Hematopoietic multipotent progenitor cell treated with erythropoietin and hydrocortisone succinate and interleukin-3 and kit ligand, for 15 days (in vitro differentiated cells): ENCODE measurements at places on chromosomes 13 and 19.

- no peak for DNase-seq
Observed at GRCh38 chr13:44800626-44801025, 188.6 kb downstream of the NUFIP1 start.

DNA sequence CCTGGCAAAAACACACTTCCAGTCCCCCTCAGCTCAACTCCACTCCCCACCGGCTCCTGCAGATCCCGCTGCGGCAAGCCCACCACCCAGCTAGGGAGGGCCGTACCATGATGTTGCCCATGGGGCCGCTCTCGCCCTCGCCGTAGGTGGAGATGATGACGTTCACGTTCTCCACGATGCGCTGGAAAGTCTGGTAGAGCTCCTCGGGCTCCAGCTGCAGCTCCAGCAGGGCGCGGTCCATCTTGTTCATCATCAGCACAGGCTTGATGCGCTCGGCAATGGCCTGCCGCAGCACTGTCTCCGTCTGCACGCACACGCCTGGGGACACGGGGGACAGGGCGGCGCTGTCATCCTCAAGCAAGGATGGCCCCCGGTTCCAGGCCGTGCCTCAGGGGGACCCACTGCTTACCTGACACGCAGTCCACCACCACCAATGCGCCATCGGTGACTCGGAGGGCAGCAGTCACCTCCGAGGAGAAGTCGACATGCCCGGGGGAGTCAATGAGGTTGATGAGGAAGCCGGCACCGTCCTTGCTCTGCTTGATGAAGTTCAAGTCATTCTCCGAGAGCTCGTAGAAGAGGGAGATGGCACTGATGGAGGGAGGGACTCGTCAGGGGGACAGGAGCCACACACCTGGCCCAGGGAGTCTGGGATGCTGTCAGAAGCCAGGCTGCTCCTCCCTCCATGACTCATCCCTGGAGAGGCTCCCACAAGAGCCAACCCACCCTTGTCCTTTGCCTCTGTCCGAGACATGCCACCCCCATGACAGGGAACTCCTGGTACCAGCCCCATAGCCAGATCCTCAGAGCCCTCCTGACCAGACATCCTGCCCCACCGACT, 2.3 kb downstream of the EEF2 start:
- DNase-seq, result no peak

DNA sequence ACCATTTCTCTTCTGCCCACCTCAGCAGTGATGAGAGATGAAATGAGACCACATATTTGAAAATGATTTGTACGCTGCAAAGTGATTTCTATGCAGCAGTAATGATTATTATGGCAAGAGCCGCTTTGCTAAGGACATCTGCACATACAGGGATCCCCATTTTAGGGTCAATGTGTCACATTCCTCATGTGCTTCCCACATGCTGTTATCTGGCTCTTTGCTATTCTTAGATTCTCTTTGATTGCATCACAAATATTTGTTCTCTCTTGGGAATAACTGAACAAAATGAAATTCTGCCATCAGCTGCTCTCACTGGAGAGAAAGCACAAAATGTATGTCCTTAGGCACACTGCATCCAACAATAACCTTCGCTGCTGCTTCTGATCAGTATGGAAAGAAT, 209.5 kb upstream of the IPO5 start:
- DNase-seq, result no peak

DNA sequence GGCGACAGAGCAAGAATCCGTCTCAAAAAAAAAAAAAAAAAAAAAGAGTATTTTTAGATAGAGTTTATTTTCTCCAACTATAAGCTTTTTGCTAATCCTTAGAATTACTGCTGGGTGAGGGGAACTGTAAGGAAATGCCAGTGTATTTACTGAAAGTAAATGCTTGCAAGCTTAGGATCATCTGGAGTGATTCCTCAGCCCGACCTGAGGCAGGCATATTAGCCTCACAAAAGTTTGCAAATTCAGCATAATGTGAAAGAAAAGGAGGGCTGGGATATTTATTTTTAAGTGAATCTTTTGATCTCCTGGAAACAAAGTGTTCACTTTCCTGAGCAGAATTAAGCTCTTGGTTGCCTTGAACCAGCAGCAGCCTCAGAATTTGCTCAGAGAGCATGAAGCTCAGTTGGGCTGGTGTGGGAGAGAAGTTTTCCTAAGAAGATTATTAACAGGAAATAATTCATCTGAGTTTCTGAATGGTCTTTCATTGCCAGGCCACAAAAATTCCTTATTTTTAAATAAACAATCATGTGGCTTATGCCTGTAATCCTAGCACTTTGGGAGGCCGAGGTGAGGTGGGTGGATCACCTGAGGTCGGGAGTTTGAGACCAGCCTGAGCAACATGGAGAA, 24.7 kb upstream of the SPATA13 start:
- DNase-seq, result no peak

DNA sequence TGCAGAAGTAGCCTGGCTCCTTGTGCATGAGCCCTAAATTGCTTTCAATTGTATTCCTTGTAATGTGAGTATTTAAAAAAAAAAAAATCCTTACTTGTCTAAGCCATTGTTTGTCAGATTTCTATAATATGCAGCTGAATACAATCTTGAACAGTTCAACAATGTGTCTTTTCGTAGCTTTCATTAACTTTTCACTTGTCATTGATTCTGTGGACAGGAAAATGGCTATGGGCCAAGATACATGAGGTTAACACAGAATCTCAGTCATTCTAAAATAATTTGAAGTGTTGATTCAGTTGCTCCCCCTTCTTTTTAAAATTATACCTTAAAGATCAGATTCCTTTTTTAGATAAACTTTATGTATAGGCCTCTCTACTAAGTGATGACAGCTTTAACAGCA, 395.8 kb upstream of the KLF12 start:
- DNase-seq, result no peak
